ENCODE measurements at places on chromosomes 3 and 15.

DNA sequence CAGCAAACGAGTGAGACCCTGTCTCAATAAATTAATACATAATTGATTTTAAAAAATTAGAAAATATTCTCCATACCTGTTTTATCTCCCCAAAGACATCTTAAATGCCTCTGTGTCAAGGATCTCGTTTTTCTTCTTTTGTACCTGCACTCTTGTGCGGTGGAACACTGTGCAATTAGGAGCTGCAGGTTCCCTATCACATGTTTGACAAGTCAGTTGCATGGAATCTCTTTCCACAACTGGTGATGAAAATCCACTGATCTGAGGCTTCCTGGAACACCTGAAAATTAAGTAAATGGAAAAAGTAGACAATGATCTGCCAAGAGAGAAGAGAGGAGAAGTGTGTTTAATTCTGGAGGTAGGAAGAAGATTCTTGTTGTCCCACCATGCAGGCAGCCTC lies 3.0 kb upstream of the SNX22 start:
- DNase-seq: no peak

- DNase-seq: no peak
Observed at GRCh38 chr3:144332868-144333267, 361.2 kb downstream of the DIPK2A start.

- no peak for DNase-seq
Observed at GRCh38 chr15:90869140-90869541, 753 bp downstream of the FURIN start.

- no peak for DNase-seq
Observed at GRCh38 chr3:88150806-88151205, 1.0 kb downstream of the C3orf38 start.

DNA sequence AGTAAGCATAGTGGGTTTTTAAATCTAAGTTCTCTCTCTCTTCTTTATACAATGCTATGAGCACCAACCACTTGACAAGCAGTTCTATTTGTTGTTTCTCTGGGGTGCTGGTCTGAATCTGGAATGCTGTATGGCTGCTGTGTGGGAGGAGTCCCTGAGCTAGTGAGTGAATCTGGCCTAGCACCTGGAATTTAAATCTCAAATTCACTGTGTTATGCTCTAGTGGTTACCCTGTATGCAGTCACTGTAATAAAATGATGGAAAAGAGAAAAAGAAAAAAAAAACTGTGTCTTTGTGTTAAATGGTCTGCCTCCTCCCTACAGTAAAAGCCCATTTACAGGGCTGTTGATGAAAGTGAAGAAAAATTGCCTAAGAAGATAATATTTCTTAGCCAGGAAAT lies 155.0 kb downstream of the ATP8B4 start:
- no peak for DNase-seq

Data from left hindlimb (tissue), 1 donor.